Ascending aorta (tissue), 2 donors: ENCODE measurements at places on chromosomes 2 and 18. TPM values are rescaled to one million over a fixed set of nuclear protein-coding genes. Genes with fewer than 3 reads are reported as not detected.

Gene TRIM43
- not detected for total RNA-seq

Gene LRATD1
- 5.7 TPM for total RNA-seq

Gene FZD7
- 32.5 TPM for total RNA-seq

Gene CCDC68
- total RNA-seq: 15.8 TPM

Gene CASP10
- 7.8 TPM for total RNA-seq

Gene MOB1A
- 56.8 TPM for total RNA-seq

Gene PLGLB1
- not detected for total RNA-seq

Gene IL1R1
- 132 TPM for total RNA-seq

Gene UGT1A4
- total RNA-seq: not detected

Gene MBP
- 8.1 TPM for total RNA-seq

Gene SP140
- 0.11 TPM for total RNA-seq

Gene GKN1
- total RNA-seq: 1.9 TPM

Gene LOXHD1
- not detected for total RNA-seq

Gene SLC8A1
- total RNA-seq: 5.6 TPM

Gene LINC00305
- not detected for total RNA-seq

Gene GRHL1
- 0.43 TPM for total RNA-seq

Gene FBXO11
- 15.1 TPM for total RNA-seq

Gene LOXL3
- total RNA-seq: 19.8 TPM

Gene TAF4B
- 3.0 TPM for total RNA-seq

Gene PDE11A
- total RNA-seq: 0.75 TPM

Gene ZNF804A
- total RNA-seq: not detected

Gene ANKRD36B
- 19.4 TPM for total RNA-seq

Gene ELOA2
- total RNA-seq: not detected

Gene GGCX
- 31.9 TPM for total RNA-seq

Gene CFC1B
- total RNA-seq: not detected

Gene SEC11C
- total RNA-seq: 6.2 TPM

Gene SPDYA
- 0.32 TPM for total RNA-seq

Gene CAPN14
- total RNA-seq: not detected

Gene RFX8
- not detected for total RNA-seq

Gene KIAA2012
- total RNA-seq: 0.11 TPM

Gene CNGA3
- not detected for total RNA-seq

Gene TSPYL6
- not detected for total RNA-seq

Gene M1AP
- not detected for total RNA-seq
